ENCODE measurements at places on chromosomes 13 and 19.

GRCh38 chr13:83692800-83693199 is 189.5 kb downstream of the SLITRK1 start:
- DNase-seq: no peak

- DNase-seq: no peak
These were observed 68.1 kb downstream of the CHST8 start for GRCh38 chr19:33689868-33690267.

DNA sequence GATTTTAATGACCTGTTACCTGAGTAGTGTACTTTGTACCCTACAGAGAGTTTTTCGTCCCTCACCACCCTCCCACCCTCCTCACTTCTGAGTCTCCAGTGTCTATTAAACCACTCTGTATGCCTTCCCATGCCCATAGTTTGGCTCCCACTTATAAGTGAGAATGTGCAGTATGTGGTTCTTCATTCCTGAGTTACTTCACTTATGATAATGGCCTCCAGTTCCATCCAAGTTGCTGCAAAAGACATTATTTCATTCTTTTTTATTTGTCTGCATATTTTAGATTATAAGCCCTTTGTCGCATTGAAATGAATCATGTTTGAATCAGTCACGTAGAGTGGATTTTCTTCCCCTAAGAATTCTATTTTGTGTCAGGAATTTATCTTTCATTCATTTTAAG is 12.2 kb upstream of the HTR2A start:
- no peak for DNase-seq

DNA sequence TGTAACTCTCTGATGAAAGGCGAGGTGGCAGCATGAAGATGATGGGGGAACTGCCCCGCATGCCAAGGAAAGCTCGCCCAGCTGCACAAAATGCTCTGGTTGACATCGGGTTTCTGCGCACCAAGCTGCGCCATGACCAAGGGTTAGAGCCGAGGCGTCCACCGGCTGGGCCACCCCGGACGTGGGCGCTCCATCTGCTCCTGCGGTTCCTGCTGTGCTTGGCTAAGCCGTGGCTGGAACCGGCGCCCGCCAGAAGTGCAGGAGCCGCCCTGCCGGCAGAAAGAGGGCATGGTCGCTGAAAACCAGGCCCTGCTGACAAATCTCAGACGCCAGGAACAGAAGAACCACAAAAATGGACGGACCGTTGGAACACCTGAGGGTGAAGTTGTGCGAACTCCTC is 57.9 kb downstream of the ZNF100 start:
- no peak for DNase-seq

DNA sequence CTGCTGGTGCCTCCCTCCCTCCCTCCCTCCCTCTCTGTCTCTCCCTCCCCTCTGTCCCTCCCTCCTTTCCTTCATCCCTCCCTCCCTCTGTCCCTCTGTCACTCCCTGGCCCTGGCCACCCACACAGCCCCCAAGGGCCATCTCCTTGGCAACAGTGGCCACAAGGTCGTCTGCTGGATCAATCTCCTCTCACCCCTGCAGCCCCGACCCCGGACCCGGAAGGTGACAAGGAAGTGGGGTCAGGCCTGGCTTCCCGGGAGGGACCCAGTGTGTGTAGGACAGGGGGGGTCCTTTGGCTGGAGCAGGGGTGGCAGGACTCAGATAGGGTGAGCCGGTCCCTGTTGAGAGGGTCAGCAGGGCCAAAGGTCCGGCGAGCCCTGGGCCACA is 21.9 kb upstream of the TCF3 start:
- no peak for DNase-seq

GRCh38 chr19:41910240-41910991 is 17.8 kb downstream of the ERFL start:
- DNase-seq: no peak

- DNase-seq: no peak
These were observed 62.2 kb downstream of the PEG3 start for GRCh38 chr19:56778351-56778750.

DNA sequence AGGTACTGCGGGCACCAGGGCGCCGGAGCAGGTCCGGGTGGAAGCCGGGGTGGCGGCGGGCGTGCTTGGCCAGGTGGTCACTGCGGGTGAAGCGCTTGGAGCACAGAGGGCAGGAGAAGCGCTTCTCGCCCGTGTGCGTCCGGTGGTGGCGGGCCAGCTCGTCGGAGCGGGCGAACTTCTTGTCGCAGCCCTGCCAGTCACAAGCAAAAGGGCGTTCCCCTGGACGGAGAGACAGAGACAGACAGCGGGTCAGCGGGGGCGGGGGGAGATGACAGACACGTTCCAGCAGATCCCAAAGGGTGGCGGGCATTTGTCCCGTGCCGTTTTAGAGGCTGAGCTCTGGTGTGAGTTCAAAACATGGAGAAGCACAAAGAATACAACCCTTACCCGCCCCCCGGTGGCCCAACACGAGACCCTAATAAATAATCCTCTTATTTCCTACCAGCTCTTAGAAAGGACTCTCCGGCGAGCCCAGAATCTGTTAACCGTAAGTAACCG is 6.3 kb upstream of the REXO1 start:
- no peak for DNase-seq

DNA sequence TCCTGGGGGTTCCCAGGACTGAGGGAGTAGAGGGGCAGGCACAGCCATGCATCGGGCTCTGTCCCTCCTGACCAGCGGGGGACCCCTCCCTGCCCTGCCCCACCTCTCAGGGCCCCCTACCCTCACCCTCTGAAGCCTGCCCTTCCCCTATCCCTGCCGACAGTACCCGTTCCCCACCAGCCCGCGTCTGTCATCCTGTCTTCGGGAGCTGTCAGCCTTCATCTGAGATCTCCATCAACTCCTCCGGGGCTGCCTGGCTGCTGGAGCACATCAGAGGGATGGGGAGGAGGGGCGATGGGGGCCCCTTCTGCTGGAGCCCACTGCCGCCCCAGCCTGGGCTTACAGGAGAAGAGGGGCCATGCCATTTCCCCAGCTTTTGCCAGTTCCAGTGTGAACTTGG is 6.2 kb upstream of the SHD start:
- DNase-seq: no peak

GRCh38 chr13:41315443-41316047 is 4.5 kb downstream of the NAA16 start:
- DNase-seq: no peak

DNA sequence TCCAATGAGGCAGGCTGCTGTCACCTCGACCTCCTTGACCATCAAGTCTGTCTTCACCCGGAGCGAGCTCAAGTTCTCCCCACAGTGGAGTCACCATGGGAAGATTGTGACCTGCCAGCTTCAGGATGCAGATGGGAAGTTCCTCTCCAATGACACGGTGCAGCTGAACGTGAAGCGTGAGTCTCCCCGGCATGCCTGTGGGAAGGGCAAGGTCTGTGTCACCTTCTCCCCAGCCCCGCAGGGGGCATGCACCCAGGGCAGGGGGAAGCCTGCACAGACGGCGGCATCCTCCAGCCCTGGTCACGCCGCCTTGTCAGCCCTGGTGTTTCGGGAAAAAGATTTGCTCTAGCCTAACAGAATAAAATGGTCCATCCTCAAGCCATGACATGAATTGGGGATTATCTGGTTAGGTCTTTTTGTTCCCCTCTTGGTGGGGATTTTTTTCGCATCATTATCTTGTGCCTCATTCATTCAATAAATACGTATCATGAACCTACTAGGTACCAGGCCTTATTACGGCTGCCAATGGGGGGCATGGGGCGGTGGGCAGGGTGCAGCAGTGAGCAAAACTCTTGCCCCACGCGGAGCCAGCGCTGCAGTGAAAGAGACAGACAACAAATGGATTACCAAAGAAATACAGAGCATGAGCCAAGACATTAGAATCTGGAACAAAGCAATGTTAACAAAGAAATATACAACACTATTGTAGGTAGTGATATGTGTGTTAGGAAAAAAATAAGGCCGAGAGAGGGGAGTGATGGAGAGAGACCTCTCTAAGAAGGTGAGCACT is 7.4 kb downstream of the CD22 start:
- DNase-seq: no peak

DNA sequence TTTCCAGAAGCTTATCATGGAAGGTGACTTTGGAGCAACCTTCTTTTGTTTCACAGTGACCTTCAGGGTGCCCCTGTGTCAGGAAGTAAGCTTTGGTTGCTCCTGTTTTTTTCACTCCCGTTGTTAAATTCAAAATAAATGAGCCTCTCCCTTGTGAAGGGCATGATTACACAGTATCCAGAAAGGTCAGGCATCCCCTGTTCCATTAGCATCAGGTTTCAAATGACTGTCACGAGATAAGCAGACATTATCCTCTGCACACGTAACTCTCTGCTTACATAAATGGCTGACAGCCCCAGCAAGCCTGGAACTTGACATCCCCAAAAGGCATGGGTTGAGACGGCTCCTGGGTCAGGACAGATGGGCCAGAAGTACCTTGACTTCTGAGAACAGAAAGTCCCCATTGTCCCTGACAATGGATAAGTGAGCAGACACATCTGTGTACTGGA is 52.0 kb downstream of the RAB20 start:
- DNase-seq: no peak

DNA sequence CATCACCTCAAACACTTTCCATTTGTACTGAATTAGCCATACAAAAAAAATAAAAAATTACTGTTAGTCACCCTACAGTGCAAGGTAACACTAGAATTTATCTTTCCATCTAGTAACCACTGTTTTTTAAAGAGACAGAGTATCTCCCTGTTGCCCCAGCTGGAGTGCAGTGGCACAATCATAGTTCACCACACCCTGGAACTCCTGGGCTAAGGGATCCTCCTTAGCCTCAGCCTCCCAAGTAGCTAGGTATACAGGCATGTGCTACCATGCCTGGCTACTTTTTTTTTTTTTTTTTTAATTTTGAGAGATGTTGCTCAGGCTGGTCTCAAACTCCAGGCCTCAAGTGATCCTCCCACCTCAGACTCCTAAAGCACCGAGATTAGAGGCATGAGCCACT is 17.9 kb downstream of the ANKRD10 start:
- DNase-seq: no peak

- no peak for DNase-seq
These were observed 7.4 kb downstream of the ZNF266 start for GRCh38 chr19:9427941-9428340.
